ENCODE measurements at places on chromosomes 6 and 20.

GRCh38 chr20:6654513-6655252 is 112.8 kb upstream of the BMP2 start:
- no peak for DNase-seq

DNA sequence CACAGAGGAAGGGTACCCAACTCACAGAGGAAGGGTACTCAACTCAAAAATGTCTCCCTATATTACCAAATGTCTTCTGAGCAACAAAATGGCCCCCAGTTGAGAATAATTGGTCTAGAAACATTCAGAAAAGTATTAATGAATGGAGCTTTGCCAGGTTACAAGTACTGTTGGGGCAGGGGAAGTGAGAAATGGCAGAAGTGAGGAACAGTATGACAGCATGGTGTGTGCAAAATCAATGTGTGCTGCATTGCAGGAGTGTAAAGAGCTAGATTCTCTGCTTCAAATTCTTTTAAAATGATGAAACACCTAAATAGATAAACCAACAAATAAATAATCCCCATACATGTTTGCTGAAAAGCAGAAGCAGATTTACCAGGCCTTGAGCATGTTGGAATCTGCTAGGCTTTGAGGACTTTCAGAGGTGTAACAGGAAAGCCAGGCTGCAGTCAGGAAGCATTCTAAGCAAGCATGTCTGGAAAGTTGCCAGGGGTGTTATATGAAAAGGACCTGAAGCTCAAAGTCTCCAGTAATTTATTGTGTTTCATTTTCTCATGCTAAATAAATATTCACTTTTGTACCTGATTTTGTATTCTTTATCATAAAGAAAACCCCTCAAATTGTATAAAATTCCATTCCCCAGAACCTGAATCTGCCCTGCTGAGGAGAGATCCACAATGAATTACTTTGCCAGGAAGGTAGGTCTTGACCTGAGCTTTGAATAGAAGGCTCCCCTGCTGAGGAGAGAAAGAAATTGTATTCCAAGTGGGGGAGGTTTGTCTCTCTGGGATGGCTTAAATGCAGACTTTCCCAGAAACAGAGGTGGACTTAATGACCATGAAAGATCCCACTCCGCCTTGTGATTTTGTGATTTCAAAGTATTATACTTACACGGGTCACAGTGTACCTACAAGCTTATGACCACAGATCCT is 265.0 kb upstream of the MARCKS start:
- DNase-seq: no peak

- DNase-seq: no peak
Measured at GRCh38 chr6:93317592-93317991, 101.8 kb downstream of the EPHA7 start.

GRCh38 chr20:1313236-1313964 is 15.5 kb downstream of the SDCBP2 start:
- peak; percentile 70 for DNase-seq

DNA sequence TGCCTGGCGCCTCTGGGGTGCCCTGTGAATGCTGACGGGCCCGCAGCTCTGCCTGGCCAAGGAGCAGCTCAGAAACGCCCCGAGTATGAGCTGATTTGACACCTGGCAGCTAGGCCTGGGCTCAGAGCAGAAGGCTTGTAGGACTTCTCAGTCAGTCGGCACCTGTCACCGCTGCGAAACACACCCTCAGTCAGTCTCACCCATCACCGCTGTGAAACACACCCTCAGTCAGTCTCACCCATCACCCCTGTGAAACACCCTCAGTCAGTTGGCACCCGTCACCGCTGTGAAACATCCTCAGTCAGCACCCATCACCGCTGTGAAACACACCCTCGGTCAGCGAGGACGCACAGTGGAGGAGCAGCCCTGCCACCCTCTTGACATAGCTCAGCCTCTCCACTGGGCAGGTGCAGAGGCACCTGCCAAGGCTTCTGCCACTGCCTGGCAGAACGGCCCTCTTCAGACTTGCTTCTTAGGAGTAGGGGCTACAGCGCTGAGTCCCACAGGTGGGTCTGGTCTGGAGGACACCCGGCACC is 109.0 kb downstream of the PSMB1 start:
- no peak for DNase-seq

DNA sequence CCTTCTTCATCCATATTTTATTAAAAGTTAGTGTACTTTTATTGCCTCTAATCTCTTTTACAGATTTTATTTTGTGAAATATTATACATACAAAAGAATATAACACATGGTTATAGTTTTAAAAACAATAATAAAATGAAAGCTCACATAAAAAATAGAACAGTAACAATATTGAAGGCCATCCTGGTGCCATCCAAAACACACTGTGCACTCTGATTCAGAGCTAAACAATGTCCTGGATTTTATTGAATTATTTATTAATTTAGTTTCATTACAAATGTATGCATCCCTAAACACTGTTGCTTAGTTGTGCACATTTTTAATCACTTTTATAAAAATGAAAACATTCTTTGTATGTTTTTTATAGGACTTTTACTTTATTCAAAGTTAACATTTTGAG is 32.9 kb downstream of the RNF217 start:
- DNase-seq: no peak

DNA sequence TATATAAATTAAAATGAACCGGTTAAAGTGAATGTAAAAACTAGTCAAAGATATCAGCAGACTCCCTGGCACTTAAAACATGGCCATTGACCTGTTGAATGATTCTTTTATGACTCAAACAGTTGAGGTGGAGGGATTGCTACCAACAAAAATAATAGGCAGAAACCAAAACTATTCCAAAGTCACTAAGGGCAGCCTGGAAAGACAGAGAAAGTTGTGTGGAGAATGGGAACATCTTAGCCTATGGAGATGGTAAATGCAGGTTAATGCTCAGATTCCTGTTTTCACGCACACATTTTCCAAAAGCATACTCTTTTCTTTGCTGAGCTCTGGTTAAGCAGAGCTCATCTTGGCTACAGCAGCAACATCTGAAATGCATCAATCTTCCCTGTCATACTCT is 553.5 kb downstream of the HACE1 start:
- no peak for DNase-seq

- DNase-seq: no peak
Measured at GRCh38 chr20:20272686-20273085, 95.2 kb upstream of the INSM1 start.

DNA sequence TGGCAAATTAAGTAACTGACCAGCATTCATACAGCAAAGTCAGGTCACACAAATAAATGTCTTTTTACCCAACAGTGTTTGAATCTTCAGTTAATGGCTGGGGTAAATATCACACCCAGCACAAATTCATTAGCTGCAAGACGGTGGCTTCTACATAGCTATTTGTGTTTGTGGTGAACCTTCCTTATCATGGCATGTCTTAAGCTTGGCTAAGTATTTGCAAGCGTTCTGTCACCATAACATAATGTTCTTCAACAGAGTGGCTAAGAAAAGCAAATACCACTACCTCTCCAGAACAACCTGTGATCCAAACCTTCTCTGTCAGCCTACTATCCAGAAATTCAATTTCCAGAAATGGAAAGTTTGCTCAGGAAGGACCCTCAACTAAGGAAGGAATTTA is 255.6 kb upstream of the TAB2 start:
- no peak for DNase-seq

- no peak for DNase-seq
Measured at GRCh38 chr6:79040083-79040482, 38.0 kb downstream of the PHIP start.

- DNase-seq: no peak
Measured at GRCh38 chr20:25207149-25207959, 11.8 kb downstream of the ENTPD6 start.

GRCh38 chr6:100538086-100538485 is 73.4 kb upstream of the SIM1 start:
- no peak for DNase-seq

GRCh38 chr6:10384610-10385523 is 30.0 kb downstream of the TFAP2A start:
- DNase-seq: no peak

DNA sequence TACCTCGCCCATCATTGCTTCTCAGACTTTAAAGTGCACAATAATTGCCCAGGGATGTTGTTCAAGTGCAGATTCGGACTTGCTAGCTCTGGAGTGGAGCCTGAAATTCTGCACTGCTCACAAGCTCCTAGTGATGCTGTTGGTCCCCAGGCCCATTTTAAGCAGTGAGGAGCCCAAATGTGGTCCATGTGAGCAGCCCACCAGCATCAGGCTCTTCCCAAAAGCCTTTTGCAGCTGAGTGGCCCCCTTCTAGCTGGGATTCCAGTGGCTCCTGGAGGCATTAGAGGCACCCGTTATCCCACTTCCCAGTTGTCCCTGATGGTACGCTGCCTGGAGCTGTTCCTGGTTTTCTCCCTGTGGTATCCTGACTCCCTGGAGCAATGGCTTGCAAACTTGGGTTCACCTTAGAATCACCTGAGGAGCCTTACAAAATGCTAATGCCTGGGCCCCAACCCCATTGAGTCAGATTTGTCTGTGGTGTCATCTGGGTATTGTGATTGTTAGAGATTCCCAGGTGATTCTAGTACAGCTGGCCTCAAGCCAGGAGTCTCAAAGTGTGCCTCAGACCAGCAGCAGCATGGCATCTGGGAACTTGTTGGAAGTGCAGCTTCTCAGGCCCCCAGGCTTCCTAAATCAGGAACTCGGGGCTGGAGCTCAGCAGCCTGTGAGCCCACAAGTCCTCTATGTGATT is 186.9 kb upstream of the SLC24A3 start:
- DNase-seq: no peak

DNA sequence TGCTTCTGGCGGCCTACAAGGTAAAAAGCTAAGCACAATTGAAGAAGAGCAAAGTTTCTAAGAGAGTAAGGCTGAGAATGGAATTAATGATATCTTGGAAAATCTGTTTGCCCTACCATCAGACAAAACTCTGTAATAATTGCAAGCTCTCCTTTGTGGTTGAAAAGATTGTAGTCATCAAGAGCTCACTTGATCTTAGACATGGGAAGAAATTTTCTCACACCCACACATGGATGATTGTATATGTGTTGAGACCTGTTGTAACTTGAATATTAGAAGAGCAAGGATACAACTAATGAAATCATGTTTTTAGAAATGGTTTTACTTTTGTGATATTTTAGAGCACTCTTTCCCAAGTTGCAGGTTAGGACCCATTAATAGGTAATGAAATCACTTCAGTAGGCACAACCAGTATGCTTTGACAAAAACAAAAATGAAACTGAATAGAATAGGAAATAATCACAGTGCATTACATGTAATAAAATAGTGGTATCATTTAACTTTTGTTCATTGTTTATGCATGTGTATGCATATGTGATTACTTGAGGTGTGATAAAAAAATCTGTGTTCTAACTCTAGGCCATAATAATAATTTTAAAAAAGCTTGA is 14.0 kb downstream of the DCBLD1 start:
- no peak for DNase-seq

DNA sequence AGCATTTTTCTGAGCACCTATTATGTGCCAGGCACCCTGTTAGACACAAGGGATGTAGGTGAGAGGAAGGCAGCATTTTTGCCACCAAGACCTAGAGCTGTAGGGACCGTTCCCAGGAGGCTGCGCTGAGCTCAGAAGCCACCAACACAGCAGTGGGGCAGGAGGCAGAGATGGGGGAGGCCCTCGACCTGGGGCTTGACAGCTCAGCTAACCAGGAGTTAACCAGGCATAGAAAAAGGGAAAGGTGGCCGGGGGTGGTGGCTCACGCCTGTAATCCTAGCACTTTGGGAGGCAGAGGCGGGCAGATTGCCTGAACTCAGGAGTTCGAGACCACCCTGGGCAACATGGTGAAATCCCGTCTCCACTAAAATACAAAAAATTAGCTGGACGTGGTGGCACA is 29.5 kb downstream of the KIF25 start:
- no peak for DNase-seq

- no peak for DNase-seq
Measured at GRCh38 chr20:2801286-2801728, 880 bp upstream of the CPXM1 start.

GRCh38 chr6:23537828-23538227 is 588.2 kb upstream of the NRSN1 start:
- no peak for DNase-seq

DNA sequence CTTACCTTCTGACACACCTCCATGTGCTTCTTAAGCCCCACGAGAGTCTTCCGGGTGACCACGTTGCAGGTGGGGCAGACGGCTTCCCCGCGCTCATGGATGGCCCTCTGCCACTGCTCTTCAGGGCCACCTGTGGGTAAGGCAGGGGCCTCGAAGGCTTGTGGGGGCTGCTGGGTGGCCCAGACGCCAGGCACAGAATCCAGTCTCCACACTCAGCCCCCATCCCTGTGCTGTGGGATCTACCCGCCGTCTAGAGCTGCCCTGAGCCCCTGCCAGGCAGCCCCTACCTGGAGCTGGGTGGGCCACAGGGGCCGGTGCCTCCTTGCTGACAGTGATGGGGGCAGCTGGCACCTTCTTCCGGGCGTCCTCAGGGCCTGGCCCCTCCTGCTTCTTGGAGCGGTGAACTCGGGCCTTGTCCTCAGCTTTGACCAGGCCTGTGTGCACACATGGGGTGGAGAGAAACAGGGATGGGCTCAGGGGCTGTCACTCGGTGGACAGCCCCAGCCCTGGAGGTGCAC is 5.9 kb downstream of the ZNF512B start:
- no peak for DNase-seq

- DNase-seq: no peak
Measured at GRCh38 chr20:37624963-37625362, 68.9 kb upstream of the CTNNBL1 start.

DNA sequence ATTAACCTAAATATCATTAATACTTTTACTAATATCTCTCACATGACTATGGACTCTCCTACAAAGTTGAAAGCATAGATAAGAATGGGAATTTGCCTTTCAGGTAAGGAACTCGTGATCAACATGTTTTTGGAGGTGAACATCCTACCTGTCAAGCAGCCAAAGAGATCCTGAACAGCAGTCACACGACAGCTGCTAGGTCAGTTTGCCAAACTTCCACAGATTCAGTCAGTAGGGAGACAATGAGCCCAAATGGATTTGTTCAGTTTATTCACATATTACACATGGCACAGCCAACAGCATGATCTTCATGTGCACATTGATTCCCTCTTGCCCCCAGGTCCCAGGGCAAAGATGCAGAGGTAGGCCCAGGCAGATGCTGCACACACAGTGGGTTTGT is 86.1 kb upstream of the LOC128125822 start:
- no peak for DNase-seq

DNA sequence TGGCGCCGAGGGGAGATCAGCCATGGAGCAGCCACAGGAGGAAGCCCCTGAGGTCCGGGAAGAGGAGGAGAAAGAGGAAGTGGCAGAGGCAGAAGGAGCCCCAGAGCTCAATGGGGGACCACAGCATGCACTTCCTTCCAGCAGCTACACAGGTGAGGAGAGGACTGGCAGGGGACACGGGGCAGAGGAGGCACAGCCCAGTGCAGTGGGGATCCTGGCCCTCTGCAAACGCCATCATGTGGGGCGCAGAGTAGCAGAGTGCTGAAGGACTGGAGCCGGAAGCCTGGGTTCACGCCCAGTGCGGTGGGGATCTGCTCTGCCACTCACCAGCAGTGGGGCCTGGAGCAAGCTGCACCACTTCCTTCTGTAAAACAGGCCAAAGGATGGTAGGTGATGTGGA is 41.1 kb upstream of the FANCE start:
- no peak for DNase-seq
